ENCODE measurements at places on chromosomes 12 and 14. TPM values are rescaled to one million over a fixed set of nuclear protein-coding genes. Genes with fewer than 3 reads are reported as not detected.

DNA sequence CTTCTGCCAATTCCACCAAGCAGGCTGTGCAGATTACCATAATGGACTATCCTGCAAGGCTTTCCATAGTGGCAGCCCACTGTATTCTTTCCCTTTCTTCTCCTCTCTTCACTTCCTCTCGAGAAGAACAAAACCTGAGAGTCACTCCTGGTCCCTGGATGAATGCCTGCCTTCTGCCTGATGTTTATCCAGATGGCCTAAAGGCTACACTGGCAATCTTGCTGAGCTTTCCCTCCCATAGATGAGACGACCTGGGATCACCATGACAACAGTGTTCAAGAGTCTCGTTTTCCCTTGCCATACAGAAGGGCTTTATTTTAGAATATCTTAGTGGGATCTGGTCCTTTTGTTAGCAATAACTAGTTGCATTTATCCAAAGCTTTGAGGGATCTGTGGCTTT, 142.3 kb downstream of the RTN1 start:
- H3K27me3 ChIP-seq: no peaks in the 10 kb centered on the region
- H3K4me1 ChIP-seq: no peaks in the 10 kb centered on the region
- DNase-seq: no peak
- no peak overlapping the region for H3K4me3 ChIP-seq

DNA sequence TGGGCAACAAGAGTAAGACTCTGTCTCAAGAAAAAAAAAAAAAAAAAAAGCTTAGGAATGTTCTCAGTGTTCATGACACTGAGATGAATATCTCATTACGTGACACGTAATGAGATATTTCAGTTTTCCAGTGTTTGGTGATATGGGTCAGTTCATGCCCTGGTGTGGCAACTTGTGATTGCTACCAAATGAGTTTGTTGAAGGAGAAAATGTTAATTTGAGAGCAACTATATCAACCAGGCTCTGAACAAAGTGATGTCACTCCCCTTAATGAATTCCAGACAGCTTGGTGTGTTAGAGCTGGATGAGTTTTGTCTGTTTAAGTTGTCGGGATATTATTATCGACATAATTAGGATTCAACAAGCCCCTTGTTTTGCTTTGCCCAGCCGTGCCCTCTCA, 211.7 kb downstream of the DPF3 start:
- H3K27ac ChIP-seq: peak overlapping the region; percentile 44
- H3K36me3 ChIP-seq: peaks cover 2% of the 10 kb centered on the region
- H3K4me1 ChIP-seq: peaks cover 27% of the 10 kb centered on the region
- DNase-seq: peak; percentile 36

PTPRQ gene
- total RNA-seq: 2.8 TPM

VDR gene
- total RNA-seq: 3.9 TPM

DNA sequence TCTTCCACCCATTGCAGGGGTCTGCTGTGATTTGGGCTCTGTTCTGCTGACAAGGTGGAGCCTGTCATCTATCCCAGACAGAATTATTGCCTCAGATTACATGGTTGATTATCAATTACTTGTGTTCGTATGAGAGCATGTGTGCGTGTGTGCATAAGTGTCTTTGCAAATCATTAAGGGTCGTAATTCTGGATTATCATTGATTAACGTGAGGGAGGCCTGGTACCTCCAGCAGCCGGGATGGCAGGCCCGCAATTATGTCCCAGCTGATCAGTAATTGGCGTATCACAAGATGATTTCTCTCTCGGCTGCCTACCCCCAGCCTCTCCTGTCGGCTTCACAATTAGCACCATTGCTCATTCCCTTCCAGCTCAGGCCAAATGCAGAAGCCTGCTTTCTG, 29.6 kb upstream of the IRF2BPL start:
- H3K27ac ChIP-seq: no peak overlapping the region
- no peak overlapping the region for H3K4me3 ChIP-seq
- DNase-seq: no peak
- H3K4me1 ChIP-seq: peaks cover 5% of the 10 kb centered on the region
- no peaks in the 10 kb centered on the region for H3K36me3 ChIP-seq
- H3K27me3 ChIP-seq: no peaks in the 10 kb centered on the region

HOXC11 gene
- total RNA-seq: not detected

DNA sequence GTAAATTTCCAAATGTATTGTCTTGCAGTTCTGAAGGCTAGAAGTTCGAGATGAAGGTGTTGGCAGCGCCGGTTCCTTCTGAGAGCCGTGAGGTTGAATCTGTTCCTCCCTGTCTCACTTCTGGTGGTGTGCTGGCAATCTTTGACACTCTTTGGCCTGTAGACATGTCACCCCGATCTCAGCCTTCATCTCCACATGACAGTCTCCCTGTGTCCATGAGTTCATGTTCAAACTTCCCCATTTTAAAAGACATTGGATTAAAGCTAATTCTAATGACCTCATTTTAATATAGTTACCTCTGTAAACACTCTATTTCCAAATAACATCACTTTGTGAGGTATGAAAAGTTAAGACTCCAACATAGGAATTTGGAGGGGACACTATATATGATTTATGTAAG, 4.1 kb upstream of the RBM19 start:
- H3K36me3 ChIP-seq: no peaks in the 10 kb centered on the region
- H3K27ac ChIP-seq: no peak overlapping the region
- DNase-seq: no peak
- peaks cover 23% of the 10 kb centered on the region for H3K27me3 ChIP-seq
- H3K4me1 ChIP-seq: no peaks in the 10 kb centered on the region

GRCh38 chr14:24314377-24315193, 3.3 kb downstream of the LTB4R start:
- H3K27ac ChIP-seq: no peak overlapping the region
- no peaks in the 10 kb centered on the region for H3K36me3 ChIP-seq
- no peak overlapping the region for H3K4me3 ChIP-seq

CNTN1 gene
- 0.18 TPM for total RNA-seq

TEX52 gene
- not detected for total RNA-seq

ZNF891 gene
- total RNA-seq: 0.56 TPM

GRCh38 chr14:100025111-100025510, 40.1 kb upstream of the EVL start:
- peak; percentile 55 for DNase-seq
- peaks cover 25% of the 10 kb centered on the region for H3K4me1 ChIP-seq
- no peaks in the 10 kb centered on the region for H3K36me3 ChIP-seq
- no peak overlapping the region for H3K4me3 ChIP-seq

DNA sequence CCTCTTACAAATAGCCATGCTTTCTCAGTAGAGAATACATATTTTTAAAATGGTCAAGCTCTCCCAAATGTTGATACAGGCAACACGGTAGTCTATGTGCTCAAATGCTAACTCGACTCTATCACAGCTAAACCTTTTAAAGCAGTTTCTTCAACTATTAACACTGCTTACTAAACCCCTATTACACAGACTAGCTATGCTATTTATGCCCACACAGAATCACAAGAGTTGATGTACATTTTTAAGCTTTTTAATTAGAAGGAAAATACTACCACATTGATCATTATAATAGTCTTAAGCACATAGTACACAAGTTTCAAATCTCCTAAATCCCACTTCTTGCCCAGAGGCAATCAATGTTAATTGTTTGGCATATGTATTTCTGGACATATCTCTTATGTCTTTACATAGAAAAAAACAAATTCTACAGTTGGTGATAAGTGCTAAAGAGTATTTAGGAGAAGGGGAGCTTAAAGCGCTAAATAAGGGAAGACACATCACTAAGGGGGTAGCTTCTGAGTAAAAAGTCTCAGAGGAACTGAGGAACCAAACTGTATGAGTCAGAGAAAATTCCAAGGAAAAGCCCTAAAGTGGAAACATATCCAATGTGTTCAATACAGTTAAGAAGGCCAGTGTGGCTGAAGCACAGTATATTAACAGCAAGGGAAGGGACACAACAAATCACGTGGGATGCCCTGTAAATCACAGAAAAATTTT, 13.7 kb downstream of the HNRNPC start:
- H3K4me3 ChIP-seq: no peak overlapping the region
- H3K4me1 ChIP-seq: peaks cover 9% of the 10 kb centered on the region
- H3K36me3 ChIP-seq: peaks cover 41% of the 10 kb centered on the region
- H3K27me3 ChIP-seq: no peaks in the 10 kb centered on the region
- no peak overlapping the region for H3K27ac ChIP-seq

DNA sequence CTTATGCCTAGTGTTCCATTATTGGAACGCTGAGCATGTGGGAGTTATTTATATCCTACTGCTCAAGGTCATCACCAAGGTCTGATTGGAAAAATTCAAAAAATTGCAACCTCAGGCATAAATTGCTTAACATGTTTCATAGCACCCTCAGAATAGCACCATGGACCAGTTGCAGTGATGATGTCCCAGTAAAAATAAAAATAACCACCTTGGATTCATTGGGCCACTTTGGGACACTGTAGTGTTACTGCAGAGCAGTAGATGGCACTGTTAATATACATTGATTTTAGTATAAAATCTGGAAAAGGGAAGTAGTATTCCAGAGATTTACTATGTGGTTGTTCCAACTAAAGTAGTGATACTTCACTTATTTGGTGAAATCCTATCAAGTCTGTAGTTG, 31.0 kb upstream of the PTCSC3 start:
- DNase-seq: peak; percentile 10
- no peak overlapping the region for H3K27ac ChIP-seq
- peaks cover 7% of the 10 kb centered on the region for H3K27me3 ChIP-seq
- H3K36me3 ChIP-seq: no peaks in the 10 kb centered on the region
- H3K4me1 ChIP-seq: no peaks in the 10 kb centered on the region

- no peaks in the 10 kb centered on the region for H3K4me1 ChIP-seq
- H3K36me3 ChIP-seq: no peaks in the 10 kb centered on the region
- no peak overlapping the region for H3K4me3 ChIP-seq
- no peak overlapping the region for H3K27ac ChIP-seq
- DNase-seq: no peak
Measured at GRCh38 chr14:104294983-104295680, 156.7 kb downstream of the KIF26A start.

DNA sequence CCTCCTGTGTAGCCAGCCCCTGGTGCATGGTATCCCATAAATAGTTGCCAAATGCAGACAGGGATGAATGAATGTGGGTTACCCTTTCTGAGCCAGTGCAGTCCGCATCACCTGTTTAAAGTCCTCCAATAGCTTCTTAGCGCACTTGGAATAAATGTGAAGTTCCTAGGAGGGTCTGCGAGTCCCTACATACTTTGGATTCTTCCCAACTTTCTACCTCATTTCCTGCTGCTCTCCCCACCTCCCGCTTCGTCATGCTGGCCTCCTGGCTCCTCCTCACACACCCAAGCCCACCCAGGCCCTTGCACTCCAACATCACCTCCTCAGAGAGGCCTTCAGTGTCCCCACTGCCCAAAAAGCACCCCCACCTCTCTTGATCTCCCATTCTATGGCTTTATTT, 17.7 kb downstream of the RFX4 start:
- peaks cover 16% of the 10 kb centered on the region for H3K27me3 ChIP-seq
- H3K4me3 ChIP-seq: no peak overlapping the region
- H3K4me1 ChIP-seq: no peaks in the 10 kb centered on the region
- no peak overlapping the region for H3K27ac ChIP-seq
- no peak for DNase-seq

BEGAIN gene
- total RNA-seq: 0.18 TPM

- H3K4me1 ChIP-seq: no peaks in the 10 kb centered on the region
- H3K4me3 ChIP-seq: no peak overlapping the region
- no peak for DNase-seq
- no peak overlapping the region for H3K27ac ChIP-seq
- H3K27me3 ChIP-seq: peaks cover 48% of the 10 kb centered on the region
- no peaks in the 10 kb centered on the region for H3K36me3 ChIP-seq
Measured at GRCh38 chr12:124302241-124302806, 7.4 kb downstream of the RFLNA start.

GRCh38 chr14:97336179-97336578, 539.0 kb downstream of the VRK1 start:
- no peaks in the 10 kb centered on the region for H3K27me3 ChIP-seq
- no peaks in the 10 kb centered on the region for H3K36me3 ChIP-seq
- no peaks in the 10 kb centered on the region for H3K4me1 ChIP-seq
- no peak for DNase-seq
- H3K27ac ChIP-seq: no peak overlapping the region

DNA sequence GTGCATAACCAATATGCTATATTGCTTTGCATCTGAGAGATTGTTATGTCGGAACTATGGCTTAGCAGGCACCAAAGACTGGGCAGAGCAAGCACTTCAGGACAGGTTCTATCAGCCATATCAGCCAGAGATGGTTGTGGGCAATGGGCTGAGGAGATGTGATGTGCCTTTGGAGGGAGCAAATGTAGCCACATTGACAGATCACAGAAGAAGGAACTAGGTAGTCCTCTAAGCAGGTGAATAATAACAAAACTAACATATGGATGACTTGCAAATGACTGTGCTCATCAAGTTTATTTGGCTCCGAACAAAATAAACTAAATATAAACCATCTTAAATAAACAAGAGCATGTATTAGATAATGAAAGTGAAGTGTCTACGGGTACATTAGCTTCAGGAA, 291.7 kb downstream of the RMST start:
- H3K36me3 ChIP-seq: no peaks in the 10 kb centered on the region
- H3K27me3 ChIP-seq: no peaks in the 10 kb centered on the region
- H3K4me3 ChIP-seq: no peak overlapping the region
- no peak for DNase-seq
- no peaks in the 10 kb centered on the region for H3K4me1 ChIP-seq
- no peak overlapping the region for H3K27ac ChIP-seq

- H3K27me3 ChIP-seq: no peaks in the 10 kb centered on the region
- no peaks in the 10 kb centered on the region for H3K4me1 ChIP-seq
- DNase-seq: no peak
- H3K4me3 ChIP-seq: no peak overlapping the region
- no peaks in the 10 kb centered on the region for H3K36me3 ChIP-seq
Measured at GRCh38 chr14:68285421-68286179, 466.0 kb downstream of the RAD51B start.

- H3K27ac ChIP-seq: no peak overlapping the region
- H3K4me3 ChIP-seq: no peak overlapping the region
- peaks cover 5% of the 10 kb centered on the region for H3K27me3 ChIP-seq
- no peaks in the 10 kb centered on the region for H3K36me3 ChIP-seq
- no peak for DNase-seq
Measured at GRCh38 chr12:45626965-45627364, 102.5 kb upstream of the ARID2 start.

All from IMR-90 (cell line).